ENCODE measurements at places on chromosomes 2 and 18.

DNA sequence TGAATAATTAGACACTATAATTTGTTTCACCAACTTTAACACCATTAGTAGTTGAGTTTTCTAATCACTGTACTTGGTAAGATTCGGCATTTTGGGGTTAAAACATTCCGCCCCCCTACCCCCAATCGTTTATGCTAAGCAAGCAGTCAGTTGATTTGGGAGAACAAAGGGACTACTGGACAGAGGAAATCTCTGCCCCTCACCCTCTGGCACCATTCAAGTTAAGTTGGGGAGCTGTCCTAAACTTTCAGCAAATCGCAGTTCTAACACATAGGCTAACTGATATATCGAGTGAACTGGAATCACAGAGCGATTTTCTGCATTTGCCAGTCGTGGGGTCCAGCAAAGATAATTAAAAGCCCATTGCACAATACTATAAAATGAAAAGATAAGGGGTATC, 5.6 kb downstream of the KLF7 start:
- DNase-seq: no peak

DNA sequence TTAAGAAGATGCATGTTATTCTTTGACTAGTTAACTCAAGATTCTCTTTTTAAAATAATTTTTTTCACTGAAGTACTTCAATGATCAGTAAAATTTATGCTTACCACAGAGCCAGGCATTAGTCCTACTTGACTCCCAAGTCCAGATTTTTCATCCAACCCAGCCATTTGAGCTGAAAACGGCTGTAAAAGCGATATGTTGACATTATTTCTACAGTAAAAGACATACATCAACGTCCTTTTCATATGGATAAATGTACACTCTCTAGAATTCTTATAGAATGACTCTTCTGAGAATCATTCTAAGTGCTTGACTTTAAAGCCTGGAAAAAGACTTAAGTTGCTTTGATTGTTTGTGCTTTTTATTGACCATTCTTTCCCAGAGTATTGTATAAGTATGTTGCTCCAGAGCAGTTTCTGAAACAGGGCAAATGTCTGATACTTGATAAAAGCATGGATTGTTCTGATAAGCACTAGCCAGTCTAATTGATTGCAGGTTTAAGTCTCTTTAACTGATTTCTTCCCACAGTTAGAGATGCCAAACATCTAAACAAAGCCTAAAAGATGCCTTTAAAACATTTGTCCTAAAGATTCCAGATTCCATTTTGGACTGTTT, 90.9 kb downstream of the COL5A2 start:
- peak; percentile 49 for DNase-seq

- peak; percentile 94 for DNase-seq
These were observed 107.4 kb downstream of the POLR1A start for GRCh38 chr2:85998071-85998991.

DNA sequence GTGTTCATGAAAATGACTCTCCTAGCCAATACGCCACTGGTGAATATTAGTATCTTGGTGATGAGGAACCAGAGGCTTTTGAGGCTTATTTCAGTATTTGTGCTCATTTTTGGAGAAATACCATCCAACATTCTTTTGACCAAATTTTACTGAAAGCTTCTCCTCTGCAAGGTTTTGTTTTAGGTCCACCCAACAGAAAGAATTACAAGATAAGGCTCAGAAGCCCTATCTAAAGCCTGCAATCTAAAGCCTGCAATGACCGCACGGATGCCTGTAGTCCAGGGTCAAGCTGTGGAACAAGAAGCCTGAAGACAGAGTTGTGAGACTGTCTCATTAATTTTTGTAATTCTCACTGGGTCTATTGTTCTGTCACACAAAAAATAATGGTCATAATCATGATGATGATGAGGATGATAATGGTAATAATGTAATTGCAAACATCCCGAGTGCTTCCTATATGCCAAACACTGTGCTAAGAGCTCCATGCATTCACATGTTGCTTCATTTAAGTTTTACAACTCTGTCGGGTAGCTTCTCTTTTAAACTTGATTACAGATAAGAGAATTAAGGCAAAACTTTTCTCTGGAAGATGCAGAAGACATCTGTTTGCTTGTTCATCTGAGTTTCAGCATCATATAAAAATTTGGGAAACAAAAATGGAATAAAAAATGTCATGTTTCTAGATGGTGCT, 33.2 kb upstream of the NCOA1 start:
- DNase-seq: no peak

DNA sequence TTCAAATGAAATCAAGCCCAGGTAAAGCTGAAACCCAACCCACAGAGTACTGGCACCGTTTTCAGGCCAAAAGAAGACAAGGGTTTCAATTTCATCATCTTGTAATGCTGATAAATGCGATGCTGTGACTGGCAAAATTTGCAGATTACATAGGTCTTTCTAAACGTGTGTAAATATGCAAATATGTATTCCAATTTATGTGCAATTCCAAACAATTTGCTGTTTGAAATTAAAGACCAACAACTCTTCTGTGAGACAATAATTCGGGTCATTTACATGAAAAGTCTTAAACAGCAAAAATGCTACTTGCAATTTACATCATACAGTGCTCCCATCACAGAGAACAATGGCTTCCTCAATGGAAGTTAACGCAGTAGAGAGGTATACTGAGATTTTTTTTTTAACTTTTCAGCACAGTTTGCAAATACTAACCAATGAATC, 2.8 kb upstream of the ZNF532 start:
- no peak for DNase-seq

DNA sequence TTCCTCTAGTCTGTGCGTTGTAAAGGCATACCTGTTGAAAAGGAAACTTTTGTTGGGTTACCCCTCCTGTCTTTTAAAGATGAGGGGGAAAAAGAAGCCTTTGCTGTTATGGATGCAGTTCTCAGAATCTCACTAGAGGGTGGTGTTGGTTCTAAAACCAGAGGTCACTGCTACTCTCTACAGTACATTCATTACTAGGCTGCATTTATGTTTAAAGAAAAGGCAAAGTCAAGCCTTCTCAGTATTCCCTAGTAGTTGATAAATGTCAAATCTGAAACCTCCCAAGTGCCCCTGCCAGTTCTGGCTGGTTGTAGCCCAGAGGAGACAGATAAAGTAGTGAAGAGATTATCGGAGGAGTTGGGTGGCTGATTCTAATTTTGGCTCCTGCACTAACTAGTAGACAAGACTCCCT, 1.4 kb upstream of the PLCL1 start:
- peak; percentile 57 for DNase-seq

GRCh38 chr2:172996387-172996961, 79.2 kb upstream of the MAP3K20 start:
- DNase-seq: peak; percentile 64

DNA sequence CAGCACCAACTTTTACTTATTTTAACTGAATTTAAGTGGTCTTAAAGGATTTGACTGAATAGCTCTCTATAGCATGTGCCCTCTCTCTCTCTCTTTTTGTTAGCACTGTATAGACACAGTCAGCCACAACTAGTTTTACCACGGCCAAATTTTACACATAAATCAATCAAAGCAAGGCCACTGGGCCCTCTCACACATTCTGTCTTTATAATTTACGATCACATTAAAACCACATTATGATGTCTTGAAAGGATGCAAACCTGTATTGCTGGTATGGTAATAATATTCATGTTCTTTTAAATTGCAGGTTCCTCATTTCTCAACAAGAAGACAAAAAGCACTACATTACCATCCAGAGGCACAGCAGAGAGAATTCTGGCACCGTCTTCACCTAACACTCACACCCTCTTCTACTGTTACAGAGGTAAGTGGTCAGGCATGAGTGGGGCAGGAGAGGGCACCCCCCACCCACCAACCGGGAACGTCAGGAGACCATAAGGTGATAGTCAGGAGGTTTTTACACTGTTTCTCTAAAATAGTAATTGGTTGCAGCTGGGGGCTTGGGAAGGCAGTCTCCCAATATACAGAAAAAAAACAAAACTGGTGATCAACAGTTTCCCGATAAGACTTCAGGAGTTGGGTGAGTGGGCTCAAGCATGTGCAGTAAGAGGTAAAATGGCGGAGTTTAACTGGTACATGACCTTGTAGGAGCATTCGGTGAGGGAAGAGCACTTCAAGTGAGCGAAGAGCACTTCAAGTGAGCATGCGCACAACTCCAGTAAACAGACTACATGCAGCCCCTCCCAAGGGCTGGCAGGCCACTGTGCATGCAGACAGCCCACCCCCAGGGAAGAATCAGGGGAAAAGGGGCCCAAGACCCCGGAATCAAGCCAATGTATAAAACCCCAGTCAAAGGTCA, 296.7 kb downstream of the PIEZO2 start:
- DNase-seq: no peak

GRCh38 chr2:212537726-212538304, 787 bp downstream of the ERBB4 start:
- no peak for DNase-seq

GRCh38 chr2:143803936-143804335, 674.7 kb downstream of the ARHGAP15 start:
- DNase-seq: peak; percentile 29

DNA sequence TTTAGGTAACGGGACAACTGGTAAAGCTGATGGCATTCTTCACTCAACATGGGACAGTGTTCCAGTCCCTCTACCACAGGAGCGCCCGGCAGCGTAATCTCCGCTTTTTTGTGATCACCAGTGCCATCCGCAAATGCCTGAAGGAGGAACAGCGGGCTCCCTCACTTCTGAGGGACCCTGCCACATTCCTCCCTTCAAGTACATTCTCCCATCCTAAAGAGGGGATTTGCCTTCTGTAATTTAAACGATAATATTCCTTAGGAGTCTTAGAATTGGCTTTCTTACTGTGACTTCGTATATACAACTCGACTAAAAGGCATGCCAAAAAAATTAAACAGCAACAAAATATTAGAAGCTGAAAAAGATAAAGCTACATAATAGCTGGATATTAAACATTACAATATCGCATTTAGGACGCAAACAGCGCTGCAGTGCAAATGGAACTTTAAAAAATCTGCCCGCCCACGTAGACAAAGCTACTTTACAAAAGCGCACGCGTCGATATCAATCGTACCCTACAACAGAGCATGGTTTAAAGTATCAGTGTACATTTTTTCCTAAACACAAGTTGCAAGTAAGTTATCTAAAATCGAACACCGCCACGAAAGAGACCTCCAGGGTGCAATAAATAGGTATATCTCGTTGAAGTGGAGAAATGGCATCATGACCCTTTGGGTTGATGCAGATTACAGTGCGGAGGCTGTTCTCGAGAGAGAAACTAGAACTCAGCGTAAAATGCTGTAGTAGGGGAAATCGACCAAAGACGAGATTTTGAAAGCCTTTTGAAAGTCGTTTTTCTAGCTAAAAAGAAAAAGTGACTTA, 2.3 kb upstream of the VSNL1 start:
- no peak for DNase-seq

- DNase-seq: no peak
These were observed 659.8 kb downstream of the CPS1 start for GRCh38 chr2:211216221-211216620.

DNA sequence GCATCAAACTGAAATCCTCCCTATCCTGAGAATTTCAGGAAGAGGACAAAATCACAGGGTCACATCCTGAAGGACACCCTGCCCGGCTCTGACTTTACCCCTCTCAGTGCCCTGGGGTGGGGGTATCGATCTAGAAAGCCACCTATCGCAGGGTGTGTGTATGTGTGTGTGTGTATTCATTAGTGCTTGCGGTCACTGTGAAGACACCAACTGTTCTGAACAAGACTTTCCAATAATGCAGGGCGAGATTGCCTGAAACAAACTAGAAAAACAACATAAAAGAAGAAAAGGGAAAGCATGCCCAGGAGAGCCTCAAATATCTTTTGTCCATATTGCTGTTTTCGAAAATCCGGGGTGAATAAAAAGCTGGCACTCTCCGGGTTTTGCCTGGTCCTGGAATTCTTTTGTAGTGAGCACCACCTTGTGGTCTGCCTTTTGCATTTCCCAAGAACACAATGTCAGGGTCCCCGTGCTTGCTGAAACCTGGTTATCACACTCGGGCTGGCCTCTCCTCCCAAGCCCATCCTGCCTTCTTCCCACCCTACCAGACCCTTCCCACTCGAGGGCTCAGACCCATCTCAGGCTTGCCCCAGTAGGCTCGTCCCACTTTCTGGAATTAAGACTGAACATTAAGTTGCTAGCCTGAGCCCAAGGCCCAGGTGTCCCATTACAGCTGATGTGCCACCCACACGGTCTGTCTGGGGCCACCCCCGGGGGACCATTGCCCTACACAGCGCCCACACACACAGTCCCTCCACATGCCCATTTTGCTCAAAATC, 25.0 kb upstream of the COPS8 start:
- DNase-seq: peak; percentile 67

GRCh38 chr2:74439803-74440377, 1.8 kb downstream of the RTKN start:
- DNase-seq: peak; percentile 49

DNA sequence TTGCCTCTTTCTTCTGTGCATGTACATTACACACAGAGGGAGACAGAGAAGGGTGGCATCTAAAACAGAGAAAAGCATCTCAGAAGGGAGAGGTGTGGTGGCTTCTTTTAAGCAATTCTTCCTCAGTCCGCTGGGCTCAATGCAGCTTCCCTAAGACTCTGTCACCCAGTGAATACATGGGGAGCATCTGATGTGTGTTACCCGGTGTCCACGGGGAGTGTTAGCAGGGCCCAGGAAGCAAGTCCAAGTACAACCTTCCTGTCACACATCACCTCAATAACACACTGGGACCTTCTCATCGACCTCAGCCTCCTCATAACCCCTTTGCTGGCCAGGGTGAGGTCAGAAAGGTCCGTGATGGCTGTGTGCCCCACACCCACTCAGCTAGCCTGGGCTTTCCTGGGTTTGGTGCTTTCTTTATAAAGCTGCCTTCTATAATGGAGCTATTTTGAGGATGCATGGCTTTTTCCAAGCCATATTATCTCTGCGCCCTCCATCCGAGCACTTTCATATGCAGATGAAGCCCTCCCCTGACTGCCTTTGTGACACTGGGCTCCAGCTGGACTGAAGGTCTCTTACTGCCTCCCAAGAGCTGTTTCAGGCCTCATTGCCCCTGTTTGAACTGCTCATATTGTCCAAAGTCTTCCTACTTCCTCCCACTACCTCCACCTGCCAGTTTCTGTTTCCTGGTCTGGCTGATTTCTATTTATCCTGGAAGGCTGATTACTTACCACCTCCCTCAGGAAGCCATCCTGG, 21.4 kb downstream of the TNFRSF11A start:
- DNase-seq: no peak

GRCh38 chr2:142290931-142291330, 160.1 kb upstream of the LRP1B start:
- DNase-seq: peak; percentile 50

DNA sequence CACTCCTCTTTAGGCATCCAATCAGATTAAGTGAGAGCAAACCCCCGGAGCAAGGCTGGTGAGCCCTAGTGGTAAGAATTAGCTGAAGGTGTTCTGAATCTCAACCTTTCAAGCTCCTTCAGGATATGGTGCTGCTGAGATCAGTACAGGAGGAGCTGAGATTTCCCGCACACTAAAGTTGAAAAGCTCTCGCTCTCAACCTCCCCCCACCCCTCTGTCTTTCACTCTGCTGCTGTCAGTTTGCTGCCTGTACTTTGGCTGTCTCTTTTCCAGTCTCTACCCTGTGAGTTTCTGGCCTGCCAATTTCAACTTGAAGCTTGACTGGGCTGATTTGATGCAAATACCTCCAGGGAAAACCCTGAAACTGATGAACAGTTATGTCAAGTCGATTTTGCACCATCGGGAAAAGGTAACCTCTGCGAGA, 15.7 kb downstream of the ZEB2 start:
- no peak for DNase-seq
